ENCODE measurements at places on chromosomes 7 and 10. TPM values are rescaled to one million over a fixed set of nuclear protein-coding genes. Genes with fewer than 3 reads are reported as not detected.

Gene STK32C
- 6.7 TPM for total RNA-seq

Gene CFAP70
- total RNA-seq: 1.4 TPM

Gene UNC5B
- total RNA-seq: 20.6 TPM

Gene ZNF467
- total RNA-seq: 0.27 TPM

Gene CD36
- 561 TPM for total RNA-seq

Gene OR2A42
- not detected for total RNA-seq

Measured in fibroblast of the aortic adventitia (primary cell).